ENCODE measurements at places on chromosomes 16 and 17.

DNA sequence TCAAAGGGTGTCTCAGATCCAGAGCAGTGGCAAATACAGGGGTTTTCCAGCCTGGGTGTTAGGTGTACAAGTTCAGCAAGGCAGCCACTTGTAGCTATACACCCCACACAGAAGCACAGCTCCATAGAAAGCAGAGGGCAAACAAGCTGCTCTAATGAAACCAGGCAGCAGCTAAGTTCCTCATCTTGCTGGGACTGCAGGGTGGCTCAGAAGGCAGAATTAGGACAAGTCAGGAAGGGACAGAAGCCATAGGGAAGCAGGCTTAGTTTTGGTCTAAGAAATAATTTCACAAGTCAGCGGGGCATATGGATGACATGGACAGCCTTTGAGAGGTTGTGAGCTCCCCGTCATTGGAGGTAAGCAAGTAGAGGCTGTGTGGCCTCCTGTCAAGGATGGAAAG, 23.7 kb downstream of the CNGB1 start:
- DNase-seq = peak; percentile 76

DNA sequence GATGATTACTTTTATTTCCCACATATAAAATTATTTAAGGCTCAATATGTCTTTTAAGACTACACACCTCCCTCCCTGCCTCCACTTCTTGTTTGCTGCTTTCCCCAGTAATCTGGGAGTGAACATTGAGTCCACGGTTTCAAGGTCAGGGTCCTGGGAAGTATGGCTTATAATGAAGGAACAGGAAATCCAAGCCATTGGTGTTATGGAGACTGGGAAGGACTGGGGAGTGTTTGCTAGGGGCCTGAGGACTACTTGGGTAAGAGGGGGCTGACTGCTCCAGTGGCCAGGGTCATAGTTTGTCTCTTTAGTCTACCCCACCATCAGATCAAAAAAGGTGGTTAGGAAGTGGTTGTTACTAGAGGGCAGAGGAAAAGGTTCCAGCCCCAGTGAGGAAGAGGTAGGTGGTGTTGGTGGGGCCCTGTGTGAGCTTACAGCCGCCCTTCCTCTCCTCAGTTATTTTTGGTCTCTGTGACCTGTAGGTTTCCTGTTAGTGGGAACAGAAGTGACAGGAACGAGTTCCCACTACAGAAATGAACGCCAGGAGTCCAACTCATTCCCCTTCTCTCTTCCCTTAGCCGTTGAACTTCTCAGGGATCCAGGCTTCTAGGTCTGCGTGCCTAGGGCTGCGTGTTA, 742 bp upstream of the SLC16A13 start:
- DNase-seq = no peak

- DNase-seq = no peak
Observed at GRCh38 chr16:11409398-11409797, 64.1 kb downstream of the RMI2 start.

DNA sequence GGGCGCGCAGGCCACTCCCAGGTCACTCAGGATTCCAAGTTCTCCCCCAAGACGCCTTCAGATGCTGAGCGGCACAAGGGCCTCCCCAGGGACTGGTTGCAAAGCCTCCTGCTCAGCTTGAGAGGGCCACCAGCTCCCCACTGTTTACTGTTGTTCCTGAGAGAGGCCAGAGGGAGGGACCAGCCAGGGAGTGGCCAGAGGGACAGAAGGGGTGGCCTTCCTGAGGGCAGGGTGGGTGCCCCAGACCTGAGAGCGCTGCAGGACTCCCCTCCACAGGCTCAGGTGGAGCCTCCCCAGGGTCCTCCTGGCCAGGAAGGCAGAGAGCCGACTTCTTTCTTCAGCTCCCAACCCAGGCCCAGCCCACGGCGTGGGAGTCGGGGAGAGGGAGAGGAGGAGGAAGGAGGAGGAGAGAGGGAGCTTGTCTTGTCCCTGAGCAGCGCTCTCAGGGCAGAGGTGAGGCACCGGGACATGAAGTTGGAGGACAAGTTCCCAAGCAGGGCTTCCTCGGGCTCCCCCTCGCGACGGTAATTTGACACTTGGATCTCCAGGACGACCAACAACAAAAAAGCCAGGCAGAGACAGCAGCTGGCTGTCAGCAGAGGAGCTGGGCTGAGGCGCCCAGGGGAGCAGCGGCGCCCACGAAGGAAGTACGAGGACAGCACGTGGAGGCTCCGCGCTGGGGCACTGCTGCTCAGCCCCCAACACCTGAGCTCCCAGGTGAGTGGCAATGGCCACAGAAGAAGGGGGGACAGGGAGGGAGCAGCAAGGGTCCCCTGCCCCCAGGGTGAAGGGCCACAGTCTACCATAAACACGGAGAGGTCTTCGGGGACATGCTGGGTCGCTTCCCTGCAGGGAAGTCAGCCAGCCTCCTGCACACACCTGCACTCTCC, 497 bp downstream of the SMIM5 start:
- DNase-seq = peak; percentile 84

GRCh38 chr17:75090871-75091854, 3.4 kb downstream of the SLC16A5 start:
- no peak for DNase-seq

GRCh38 chr16:78368121-78369102, 269.0 kb downstream of the WWOX start:
- DNase-seq = no peak

DNA sequence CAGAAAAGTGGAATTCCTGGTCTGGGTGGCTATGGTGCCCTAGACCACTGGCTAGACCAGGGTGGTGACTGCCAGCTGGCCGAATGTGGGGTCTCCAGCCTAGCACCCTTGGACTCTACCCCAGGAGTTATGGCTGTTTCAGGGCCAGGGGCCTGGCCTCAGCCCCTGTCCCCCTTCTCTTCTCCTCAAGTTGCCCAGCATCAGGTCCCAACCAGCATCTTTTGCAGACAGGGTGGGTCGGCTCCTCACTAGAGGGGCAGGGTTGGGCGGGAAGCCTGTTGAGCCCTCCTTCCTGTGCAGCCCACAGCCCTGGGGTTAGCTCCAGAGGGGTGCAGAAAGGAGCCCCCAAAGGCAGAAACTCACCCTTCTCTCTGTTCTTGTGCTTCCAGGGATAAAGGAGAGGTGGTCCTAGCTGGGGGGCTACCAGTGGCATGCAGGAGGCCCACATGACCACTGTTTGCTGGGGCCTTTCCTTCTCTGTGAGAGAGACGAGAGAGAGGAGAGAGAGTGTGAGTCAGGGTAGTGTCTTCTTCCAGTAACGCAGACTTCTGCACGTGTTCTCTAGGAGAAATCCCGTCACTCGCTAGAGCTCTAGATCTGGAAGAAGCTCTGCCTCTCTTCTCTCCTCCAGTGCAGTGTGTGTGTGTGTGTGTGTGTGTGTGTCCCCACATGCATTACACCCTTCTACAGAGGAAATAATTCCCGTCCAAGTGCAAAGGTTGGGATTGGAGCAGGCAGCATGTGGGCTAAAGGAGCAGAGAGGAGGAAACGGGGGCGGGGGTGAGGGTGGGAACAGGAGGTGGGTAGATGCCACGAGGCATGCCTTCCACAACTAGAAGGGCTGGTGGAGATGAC, 209.4 kb downstream of the SEC14L1 start:
- DNase-seq = no peak

GRCh38 chr17:63142836-63143235, 176.8 kb downstream of the TANC2 start:
- DNase-seq = no peak

DNA sequence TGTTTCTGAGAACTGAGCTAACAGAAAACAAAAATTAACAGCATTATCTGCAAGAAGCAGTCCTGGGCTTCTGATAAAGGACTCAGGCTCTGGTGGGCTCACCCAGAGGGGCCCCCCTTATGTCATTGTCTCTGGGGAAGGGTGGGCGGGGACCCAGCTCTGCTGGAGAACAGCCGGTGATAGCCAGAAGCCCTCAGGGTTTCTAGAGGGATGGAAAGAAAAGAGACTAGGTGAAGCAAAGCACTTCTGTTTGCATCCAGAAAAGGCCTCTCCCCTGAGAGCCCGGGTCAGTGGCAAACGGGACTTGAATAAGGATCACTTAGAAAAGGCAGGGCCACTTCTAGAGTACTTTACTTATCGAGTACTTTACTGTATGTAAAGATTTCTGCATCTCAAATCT, 7.0 kb upstream of the CDC42EP4 start:
- DNase-seq = no peak

DNA sequence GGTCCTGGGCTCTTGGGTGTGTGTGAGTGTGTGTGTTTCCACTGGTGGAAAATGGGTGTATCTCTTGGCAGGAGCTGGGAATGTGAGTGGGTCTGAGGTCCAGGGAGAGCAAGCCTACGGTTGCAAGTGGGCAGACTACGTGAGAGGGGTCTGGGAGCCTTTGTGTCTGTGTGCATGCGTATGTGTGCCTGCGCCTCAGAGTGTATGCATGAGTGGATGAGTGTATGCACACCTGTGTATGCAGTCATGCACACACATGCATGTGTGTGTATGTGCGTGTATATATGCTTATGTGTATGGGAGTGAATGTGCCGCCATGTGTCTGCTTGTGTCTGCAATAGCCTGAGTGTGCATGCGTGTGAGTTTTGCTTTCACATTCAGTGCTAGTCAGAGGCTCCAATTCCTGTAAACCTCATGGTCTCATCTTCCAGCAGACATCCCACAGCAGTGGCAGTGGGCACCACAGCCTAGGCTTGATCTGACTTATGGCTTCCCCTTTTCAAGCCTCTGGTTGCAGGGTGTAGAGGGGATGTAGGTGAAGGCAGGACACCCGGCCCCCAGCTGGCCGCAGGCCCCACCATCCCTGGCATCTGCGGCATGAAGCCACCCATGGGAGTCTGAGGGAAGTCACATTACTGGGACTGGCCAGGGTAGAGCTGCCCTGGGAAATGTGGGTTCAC, 19.7 kb upstream of the RMI2 start:
- DNase-seq = peak; percentile 85

GRCh38 chr16:54143410-54143809, 143.2 kb downstream of the IRX3 start:
- DNase-seq = no peak

GRCh38 chr17:62780951-62781350, 27.2 kb downstream of the MARCHF10 start:
- DNase-seq = no peak

DNA sequence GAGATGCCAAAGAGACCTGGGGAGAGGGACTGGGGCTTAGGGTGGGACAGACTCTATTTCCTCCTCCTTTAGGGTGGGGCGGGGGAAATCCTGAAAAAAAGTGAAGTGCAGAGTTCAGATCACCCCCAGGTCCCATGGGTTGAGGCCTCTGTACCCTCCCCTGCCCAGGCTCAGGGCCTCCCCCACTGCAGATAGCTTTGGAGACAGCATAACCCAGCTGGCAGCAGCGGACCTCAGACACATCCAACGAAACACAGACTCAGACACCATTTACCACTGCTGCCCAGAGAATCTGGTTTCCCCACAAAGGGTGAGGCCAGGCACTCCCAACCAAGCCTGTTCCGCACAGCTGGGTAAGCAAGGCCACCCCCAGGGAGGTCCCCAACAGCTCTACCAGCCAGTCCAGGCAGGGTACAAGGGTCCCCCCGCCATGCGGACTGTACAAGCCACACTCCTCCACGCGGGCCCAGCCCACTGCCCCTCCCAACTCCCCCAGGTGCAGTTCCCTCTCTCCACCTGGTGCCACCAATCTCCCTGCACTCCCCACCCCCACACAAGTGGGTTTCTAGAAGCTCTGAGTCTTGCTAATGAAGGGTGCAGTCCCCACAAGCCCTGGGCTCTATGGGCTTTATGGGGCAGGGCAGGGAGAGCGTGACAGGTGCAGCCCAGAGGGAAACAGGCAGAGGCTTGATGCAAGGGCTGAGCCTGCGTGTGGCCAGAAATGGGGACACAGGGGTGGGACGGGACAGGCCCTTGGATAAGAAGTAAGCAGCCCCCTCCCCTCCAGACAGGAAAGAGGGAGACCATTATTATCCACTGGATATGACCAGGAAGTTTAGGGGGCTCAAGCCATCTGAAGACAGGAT, 8.9 kb downstream of the RHBDF2 start:
- no peak for DNase-seq

DNA sequence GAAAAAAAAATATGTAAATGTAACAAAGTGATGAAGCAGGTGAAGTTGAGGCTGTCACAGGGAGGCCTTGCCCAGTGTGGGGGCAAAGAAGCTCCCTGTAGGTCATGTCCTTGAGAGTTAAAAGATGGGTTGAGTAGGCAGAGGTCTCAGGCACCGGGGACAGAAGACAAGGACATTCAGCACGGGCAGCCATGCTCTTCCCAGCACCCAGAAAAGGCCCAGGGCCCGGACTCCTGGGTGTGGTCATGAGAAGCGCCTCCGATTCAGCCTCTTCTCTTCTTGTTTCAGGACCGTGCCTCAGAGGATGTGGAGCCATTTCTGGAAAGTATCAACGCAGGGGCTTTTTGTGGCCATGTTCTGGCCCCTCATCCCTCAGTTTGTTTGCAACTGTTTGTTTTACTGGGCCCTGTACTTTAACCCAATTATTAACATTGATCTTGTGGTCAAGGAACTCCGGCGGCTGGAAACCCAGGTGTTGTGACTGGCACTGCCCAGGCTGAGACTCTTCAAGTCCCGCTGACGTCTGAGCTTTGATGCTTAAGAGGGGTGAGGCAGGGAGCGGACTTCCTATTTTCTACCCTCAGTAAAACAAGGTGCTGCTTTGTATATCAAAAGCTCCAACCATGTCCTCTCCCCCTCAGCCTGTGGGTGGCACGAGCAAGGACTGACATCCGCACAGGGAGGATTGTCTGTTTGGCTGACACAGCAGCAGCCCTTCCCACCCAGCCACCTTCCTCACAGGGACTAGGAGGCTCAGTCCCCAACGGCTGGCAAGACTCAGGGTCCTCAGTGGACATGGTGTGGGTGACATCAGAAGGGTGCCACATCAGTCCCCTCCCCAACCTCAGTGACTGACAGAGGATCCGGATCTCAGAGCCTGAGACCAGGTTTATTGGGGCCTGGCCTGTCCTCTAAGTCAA, 26.5 kb downstream of the PLA2G10 start:
- no peak for DNase-seq

DNA sequence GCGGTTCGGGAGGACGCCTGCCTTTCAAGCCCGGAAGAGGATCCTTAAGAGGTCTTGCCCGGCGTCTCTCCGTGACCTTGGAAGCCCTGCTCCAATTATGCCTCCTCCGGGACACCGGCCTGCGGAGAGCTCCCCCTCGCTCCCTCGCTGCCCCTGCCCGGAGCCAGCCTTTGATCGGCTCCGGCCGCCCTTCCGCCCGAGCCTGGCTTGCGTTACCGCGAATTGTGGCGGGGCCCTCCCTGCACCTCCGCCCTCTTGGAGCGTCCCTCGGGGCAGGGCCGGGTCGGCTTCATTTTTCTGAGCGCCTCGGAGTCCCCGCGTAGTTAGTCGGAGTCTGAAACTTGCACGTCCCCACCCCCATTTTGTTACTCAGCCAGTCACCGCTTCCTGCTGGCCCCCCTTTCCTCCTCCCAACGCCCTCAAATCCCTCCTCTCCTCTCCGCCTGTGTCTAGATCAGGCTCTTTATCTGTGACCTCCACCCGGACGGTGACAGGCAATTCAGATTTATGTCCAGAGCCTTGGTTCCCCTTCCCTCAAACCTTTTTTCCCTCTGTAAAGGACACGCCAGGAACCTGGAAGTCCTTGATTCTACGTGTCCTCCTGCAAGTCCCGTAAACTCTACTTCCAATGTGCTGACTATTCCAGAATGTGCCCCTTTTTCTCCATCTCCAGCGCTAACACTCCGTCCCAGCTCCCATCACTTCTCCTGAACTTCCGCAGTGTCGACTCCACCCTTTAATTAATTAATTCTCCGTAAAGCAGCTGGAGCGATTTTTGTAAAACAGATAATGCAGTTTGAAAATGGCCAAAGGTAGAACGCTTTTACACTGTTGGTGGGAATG, 569 bp upstream of the RABEP2 start:
- DNase-seq = peak; percentile 70

All from MV-4-11 (cell line).